ENCODE measurements at places on chromosomes 3 and 15.

GRCh38 chr3:152902141-152902669 lies 67.3 kb downstream of the P2RY1 start:
- H3K27me3 ChIP-seq: no peaks in the 10 kb centered on the region
- no peak overlapping the region for H3K4me3 ChIP-seq
- H3K27ac ChIP-seq: no peak overlapping the region
- no peak for DNase-seq
- H3K36me3 ChIP-seq: no peaks in the 10 kb centered on the region

DNA sequence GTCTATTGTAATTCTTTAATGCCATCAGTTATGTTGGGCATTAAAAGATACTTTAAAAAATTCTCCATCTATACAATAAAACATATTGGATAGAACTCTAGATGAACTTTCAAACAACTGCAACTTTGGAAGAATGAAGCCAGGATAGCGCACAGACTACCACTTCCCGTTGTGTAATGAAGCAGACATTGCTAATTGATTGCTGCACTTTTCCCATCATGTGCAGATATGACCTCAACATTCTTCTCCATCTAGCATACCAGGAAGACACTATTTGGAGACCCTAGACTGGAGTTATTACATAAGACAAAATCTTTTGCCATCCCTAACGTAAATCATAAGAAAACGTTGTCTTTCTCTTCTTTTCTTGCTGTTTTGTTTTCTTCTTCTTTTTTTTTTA lies 75.0 kb downstream of the EDEM1 start:
- no peak overlapping the region for H3K27ac ChIP-seq
- no peaks in the 10 kb centered on the region for H3K4me1 ChIP-seq
- no peaks in the 10 kb centered on the region for H3K27me3 ChIP-seq
- DNase-seq: no peak
- H3K4me3 ChIP-seq: no peak overlapping the region

DNA sequence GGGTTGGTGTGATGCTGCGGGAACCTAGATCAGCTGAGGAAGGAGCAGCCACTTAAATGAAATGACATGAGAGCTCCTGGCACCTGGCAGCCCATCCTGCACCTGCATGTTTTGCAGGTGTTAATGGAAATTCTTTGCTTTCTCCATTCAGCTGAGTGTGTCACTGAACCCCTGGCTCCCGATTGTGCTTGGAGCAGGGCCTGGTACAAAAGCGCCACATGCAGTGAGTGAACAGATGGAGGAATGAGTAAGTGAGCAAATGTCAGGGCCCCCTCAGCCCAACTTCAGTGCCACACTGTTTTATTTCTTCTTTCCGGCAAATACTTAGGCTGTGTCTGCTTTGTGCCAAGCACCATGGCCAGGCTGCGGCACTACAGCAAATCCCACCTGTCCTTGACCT lies 132.2 kb downstream of the ASB7 start:
- H3K27me3 ChIP-seq: peaks cover 2% of the 10 kb centered on the region
- H3K4me3 ChIP-seq: no peak overlapping the region
- no peaks in the 10 kb centered on the region for H3K36me3 ChIP-seq
- no peak overlapping the region for H3K27ac ChIP-seq

- no peaks in the 10 kb centered on the region for H3K36me3 ChIP-seq
- H3K27me3 ChIP-seq: peaks cover 14% of the 10 kb centered on the region
- no peak for DNase-seq
- peaks cover 26% of the 10 kb centered on the region for H3K4me1 ChIP-seq
- H3K4me3 ChIP-seq: no peak overlapping the region
Measured at GRCh38 chr15:41566121-41566885, 7.3 kb downstream of the TYRO3 start.

- no peaks in the 10 kb centered on the region for H3K4me1 ChIP-seq
- H3K36me3 ChIP-seq: peaks cover 54% of the 10 kb centered on the region
- no peak overlapping the region for H3K27ac ChIP-seq
- H3K27me3 ChIP-seq: no peaks in the 10 kb centered on the region
- H3K4me3 ChIP-seq: no peak overlapping the region
Measured at GRCh38 chr3:197281849-197282248, 16.6 kb downstream of the DLG1 start.

GRCh38 chr3:190229632-190230424 lies 92.4 kb downstream of the CLDN1 start:
- H3K36me3 ChIP-seq: no peaks in the 10 kb centered on the region
- H3K27me3 ChIP-seq: no peaks in the 10 kb centered on the region
- no peak overlapping the region for H3K4me3 ChIP-seq
- no peaks in the 10 kb centered on the region for H3K4me1 ChIP-seq
- no peak overlapping the region for H3K27ac ChIP-seq

- H3K27me3 ChIP-seq: no peaks in the 10 kb centered on the region
- no peak overlapping the region for H3K27ac ChIP-seq
- no peaks in the 10 kb centered on the region for H3K36me3 ChIP-seq
- no peaks in the 10 kb centered on the region for H3K4me1 ChIP-seq
- H3K4me3 ChIP-seq: no peak overlapping the region
- no peak for DNase-seq
Measured at GRCh38 chr3:1147326-1147725, 54.5 kb downstream of the CNTN6 start.

DNA sequence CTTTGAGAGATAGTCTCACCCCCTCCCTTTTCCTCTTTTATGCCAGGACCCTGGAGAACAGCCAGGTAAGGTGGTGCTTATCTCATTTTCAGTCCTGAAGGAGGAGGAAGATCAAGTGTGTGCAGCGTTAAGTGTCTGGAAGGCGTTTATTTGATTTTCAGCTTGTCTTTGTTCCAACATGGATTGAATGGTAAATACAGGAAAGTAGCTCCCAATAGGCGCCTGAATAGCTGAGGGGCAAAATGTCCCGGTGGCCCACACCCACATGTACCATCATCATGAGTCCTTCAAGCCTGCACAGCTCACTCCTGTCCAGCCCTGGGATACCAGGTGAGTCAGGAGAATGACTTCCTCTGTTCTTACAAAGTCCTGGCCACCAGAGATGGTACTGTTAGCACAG lies 73.5 kb downstream of the CEMIP start:
- H3K4me1 ChIP-seq: peaks cover 11% of the 10 kb centered on the region
- no peak overlapping the region for H3K4me3 ChIP-seq
- no peak overlapping the region for H3K27ac ChIP-seq
- no peaks in the 10 kb centered on the region for H3K36me3 ChIP-seq

GRCh38 chr3:126434931-126435411 lies 40.3 kb downstream of the CFAP100 start:
- H3K27ac ChIP-seq: no peak overlapping the region
- peaks cover 40% of the 10 kb centered on the region for H3K36me3 ChIP-seq
- DNase-seq: no peak

DNA sequence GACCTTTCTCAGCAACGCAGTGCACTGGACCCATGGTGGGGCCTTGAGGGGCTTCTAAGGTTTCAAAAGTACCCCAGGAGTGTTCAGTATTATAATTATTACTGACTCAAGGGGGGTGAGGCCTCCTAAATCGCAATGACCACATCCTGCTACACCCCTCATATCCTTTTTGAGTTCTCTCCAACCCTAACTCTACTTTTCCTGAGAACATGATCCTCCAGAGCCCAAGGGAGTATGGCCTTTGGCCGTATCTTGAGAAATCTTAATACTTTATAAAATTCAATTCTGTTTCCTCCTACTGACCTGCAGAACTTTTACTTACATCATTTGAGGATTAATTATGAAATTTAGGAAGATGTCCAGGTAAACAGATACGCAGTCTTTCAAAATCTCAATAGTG lies 30.4 kb upstream of the RARRES1 start:
- no peaks in the 10 kb centered on the region for H3K36me3 ChIP-seq
- no peaks in the 10 kb centered on the region for H3K27me3 ChIP-seq
- H3K4me1 ChIP-seq: no peaks in the 10 kb centered on the region
- no peak overlapping the region for H3K27ac ChIP-seq
- H3K4me3 ChIP-seq: no peak overlapping the region

GRCh38 chr3:185779461-185779860 lies 45.4 kb downstream of the IGF2BP2 start:
- peaks cover 2% of the 10 kb centered on the region for H3K36me3 ChIP-seq
- no peak for DNase-seq
- no peak overlapping the region for H3K4me3 ChIP-seq

DNA sequence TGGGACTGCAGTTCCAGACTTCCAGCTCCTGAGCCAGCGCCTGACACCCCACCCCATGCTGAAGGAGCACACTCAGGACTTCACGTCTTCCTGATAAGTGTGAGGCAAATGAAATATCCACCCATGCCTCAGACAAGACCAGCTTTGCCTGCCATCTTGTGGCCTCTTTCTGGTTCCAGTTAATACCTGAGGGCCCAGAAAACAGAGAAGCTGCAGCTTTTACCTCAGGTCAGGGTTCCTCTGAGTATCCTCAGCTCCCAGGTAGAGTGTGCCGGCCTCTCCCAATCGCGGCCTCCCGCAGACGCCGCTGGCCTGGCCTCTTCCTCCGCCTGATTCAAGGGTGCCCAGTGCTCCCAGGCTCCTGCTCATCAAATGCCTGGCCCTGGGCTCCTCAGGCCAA lies 5.1 kb upstream of the KLHL6 start:
- H3K27ac ChIP-seq: no peak overlapping the region
- H3K4me3 ChIP-seq: no peak overlapping the region
- no peaks in the 10 kb centered on the region for H3K27me3 ChIP-seq

DNA sequence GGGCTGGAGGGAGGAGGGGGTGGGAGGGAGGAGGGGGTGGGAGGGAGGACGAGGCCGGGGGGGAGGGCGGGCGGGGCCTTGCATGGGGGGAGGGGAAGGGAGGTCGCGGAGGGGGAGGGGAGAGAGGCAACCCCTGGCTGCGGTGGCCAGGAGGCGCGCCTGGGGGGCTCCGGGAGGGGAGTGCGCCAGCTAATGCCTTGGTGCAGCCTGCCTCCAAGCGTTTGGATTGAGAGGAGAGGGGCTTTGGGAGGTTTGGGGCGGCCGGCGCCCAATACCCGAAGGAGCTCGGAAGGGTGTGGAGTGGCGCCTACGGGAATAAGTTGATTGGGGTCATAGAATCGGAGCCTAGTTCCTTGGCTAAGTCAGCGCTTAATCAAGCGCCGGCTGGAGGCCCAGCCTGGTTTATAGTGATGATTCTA lies 557 bp downstream of the TFG start:
- H3K4me3 ChIP-seq: peak overlapping the region; percentile 74
- peaks cover 3% of the 10 kb centered on the region for H3K36me3 ChIP-seq
- peak; percentile 25 for DNase-seq
- peaks cover 9% of the 10 kb centered on the region for H3K4me1 ChIP-seq
- H3K27ac ChIP-seq: peak overlapping the region; percentile 90
- no peaks in the 10 kb centered on the region for H3K27me3 ChIP-seq

- no peaks in the 10 kb centered on the region for H3K4me1 ChIP-seq
- DNase-seq: no peak
- no peak overlapping the region for H3K27ac ChIP-seq
- H3K27me3 ChIP-seq: no peaks in the 10 kb centered on the region
- H3K4me3 ChIP-seq: no peak overlapping the region
Measured at GRCh38 chr3:151345859-151346258, 16.5 kb upstream of the P2RY13 start.

- H3K4me1 ChIP-seq: peaks cover 6% of the 10 kb centered on the region
- no peak overlapping the region for H3K27ac ChIP-seq
- H3K4me3 ChIP-seq: no peak overlapping the region
- no peaks in the 10 kb centered on the region for H3K36me3 ChIP-seq
- peaks cover 56% of the 10 kb centered on the region for H3K27me3 ChIP-seq
Measured at GRCh38 chr15:73049564-73050215, 2.6 kb upstream of the NEO1 start.

DNA sequence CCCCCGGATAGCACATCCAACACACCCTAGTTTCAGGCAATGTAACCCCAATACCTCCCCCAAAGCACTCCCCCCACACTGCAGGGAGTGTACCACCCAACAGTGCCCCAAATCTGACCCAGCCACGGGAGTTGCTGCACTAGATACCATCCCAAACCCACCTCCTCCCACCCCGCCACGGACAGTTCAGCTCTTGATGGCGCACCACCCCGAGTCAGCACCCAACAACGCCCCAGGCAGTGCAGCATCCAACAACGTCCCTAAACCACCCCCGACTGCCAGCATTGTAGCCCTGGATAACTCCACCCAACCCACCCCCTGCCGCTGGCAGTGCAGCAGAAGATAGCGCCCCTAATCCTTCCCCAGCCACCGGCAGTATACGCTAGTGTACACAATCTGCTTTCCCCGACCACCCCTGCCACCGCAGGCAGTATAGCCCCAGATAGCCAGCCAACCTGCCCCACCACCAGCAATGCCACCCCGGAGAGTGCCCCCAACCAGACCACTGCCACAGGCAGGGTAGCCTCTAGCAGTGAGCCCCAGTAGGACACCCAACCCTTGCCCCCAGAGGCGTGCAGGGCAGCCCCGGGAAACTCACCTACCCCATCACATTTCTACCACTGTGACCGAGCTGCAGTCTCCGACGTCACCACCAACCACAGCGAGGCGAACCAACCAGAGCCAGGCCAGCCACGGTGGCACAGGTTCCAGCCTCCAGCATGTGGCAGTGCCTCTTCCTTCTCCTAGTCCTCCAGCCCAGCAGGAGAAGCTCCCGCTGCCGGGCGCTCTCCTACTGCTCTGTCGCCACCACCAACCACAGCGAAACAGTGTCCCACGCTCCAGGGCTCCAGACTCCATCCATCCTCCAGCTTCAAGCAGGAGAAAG lies 178.1 kb downstream of the POTEB3 start:
- no peak overlapping the region for H3K4me3 ChIP-seq
- H3K4me1 ChIP-seq: no peaks in the 10 kb centered on the region
- DNase-seq: no peak
- H3K27ac ChIP-seq: no peak overlapping the region
- no peaks in the 10 kb centered on the region for H3K27me3 ChIP-seq

- H3K4me3 ChIP-seq: no peak overlapping the region
- H3K4me1 ChIP-seq: no peaks in the 10 kb centered on the region
- no peaks in the 10 kb centered on the region for H3K27me3 ChIP-seq
- H3K27ac ChIP-seq: no peak overlapping the region
- no peak for DNase-seq
Measured at GRCh38 chr3:189262746-189263145, 91.0 kb downstream of the TPRG1 start.

GRCh38 chr3:138417559-138417982 lies 16.8 kb upstream of the ESYT3 start:
- no peaks in the 10 kb centered on the region for H3K27me3 ChIP-seq
- no peak overlapping the region for H3K27ac ChIP-seq
- H3K4me1 ChIP-seq: no peaks in the 10 kb centered on the region
- no peak overlapping the region for H3K4me3 ChIP-seq
- H3K36me3 ChIP-seq: no peaks in the 10 kb centered on the region

DNA sequence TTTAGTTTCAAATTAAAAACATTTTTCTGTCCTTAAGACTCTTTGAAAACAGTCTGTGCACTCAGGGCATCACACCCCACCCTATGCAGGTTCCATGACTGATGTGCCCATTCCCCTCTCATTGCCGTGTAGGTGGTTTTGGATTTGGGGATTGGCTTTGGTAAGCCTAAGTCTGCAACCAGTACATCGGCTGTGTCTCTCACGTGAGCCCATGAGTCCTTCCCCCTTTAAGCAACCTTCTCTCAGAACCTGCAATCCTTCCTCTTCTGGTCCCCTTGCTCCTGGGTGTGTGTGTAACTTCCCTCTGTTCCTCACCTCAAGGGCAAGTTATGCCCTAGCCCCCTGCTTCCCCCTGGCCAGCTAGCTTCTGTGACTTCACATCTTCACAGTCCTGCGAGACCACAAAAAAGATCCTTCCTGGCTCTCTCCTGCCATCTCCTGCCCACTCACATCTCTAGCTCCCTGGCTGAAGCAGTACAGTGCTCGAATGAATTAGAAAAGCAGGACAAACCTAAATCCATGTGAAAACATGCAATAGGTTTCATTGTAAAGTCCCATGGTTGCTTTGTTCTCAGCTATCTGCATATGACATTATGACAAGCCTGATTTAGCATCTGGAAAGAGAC lies 126.7 kb downstream of the UACA start:
- peaks cover 20% of the 10 kb centered on the region for H3K4me1 ChIP-seq
- H3K27ac ChIP-seq: no peak overlapping the region
- no peak overlapping the region for H3K4me3 ChIP-seq

Data from thymus (tissue), 14 donors.